ENCODE measurements at places on chromosomes 11 and 22.

GRCh38 chr11:105644839-105645573, 35.1 kb downstream of the GRIA4 start:
- no peak for DNase-seq
- no peaks in the 10 kb centered on the region for H3K27me3 ChIP-seq
- no peaks in the 10 kb centered on the region for H3K36me3 ChIP-seq
- no peak overlapping the region for H3K27ac ChIP-seq

DNA sequence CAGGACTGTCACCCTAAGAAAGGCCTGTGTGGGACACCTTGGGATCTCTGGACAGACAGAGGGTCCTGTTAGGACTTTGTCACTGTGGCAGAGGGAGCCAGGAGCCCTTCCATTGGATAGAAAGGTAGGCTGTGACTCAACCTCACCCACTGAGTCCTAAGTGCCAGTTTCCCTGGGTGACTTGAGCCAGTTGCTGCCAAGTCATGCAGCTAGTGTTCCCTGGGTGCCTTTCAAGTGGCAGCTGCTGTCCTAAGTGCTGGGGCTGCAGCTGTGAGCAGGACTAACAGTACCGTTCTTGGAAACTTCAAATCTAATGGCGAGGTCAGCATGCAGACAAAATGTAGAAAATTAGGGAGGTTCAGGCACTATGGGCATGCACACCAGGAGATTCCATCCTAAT, 393.7 kb downstream of the TMEM135 start:
- no peaks in the 10 kb centered on the region for H3K36me3 ChIP-seq
- no peak for DNase-seq
- no peak overlapping the region for H3K27ac ChIP-seq
- no peak overlapping the region for H3K4me3 ChIP-seq
- no peaks in the 10 kb centered on the region for H3K27me3 ChIP-seq
- H3K4me1 ChIP-seq: no peaks in the 10 kb centered on the region

DNA sequence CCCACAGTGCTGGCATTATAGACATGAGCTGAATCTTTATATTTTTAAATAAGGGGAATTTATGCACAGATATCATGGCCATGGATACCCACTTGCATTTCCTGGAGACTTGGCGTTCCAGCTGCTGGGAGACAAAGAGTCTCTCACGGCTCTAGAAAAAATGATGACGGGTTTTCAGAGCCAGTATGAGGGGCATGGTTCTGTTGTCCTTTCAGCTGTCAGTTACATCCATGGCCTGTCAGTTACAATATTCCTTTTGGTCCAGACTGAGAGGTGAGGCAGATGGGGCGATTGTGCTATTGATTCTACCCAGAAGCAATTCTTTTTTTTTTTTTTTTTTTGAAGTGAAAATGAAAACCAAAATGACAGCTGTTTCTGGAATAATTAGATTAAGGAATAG, 29.7 kb downstream of the USH1C start:
- no peaks in the 10 kb centered on the region for H3K4me1 ChIP-seq
- H3K27me3 ChIP-seq: no peaks in the 10 kb centered on the region
- H3K36me3 ChIP-seq: no peaks in the 10 kb centered on the region
- no peak for DNase-seq

GRCh38 chr11:10233581-10233980, 60.4 kb downstream of the SBF2 start:
- no peaks in the 10 kb centered on the region for H3K27me3 ChIP-seq
- H3K4me3 ChIP-seq: no peak overlapping the region
- H3K4me1 ChIP-seq: no peaks in the 10 kb centered on the region
- H3K36me3 ChIP-seq: no peaks in the 10 kb centered on the region
- H3K27ac ChIP-seq: no peak overlapping the region

GRCh38 chr11:46133119-46133518, 11.9 kb upstream of the PHF21A start:
- no peaks in the 10 kb centered on the region for H3K4me1 ChIP-seq
- H3K4me3 ChIP-seq: no peak overlapping the region
- DNase-seq: no peak
- no peak overlapping the region for H3K27ac ChIP-seq
- no peaks in the 10 kb centered on the region for H3K36me3 ChIP-seq

- no peaks in the 10 kb centered on the region for H3K27me3 ChIP-seq
- no peak overlapping the region for H3K4me3 ChIP-seq
- peaks cover 16% of the 10 kb centered on the region for H3K4me1 ChIP-seq
Observed at GRCh38 chr11:128359515-128359914, 227.8 kb downstream of the ETS1 start.

DNA sequence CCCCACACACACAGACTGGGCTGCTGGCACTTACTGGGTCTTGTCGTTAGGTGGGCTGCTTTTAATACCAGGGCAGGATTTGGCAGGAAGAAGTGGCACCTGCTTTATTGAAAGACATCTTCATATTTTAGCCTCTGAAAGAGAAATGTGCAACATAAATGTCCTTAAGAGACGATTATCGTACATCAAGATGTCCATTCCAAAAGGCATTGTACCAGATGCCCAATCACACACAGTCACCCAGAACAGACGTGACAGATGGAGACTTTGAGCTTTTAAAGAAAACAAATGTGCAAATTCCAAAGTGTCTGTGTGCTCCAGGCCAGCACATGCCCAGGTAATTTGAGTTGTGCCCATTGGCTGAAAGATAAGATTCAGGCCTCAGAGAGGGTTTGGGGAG, 155.7 kb downstream of the RRAS2 start:
- no peaks in the 10 kb centered on the region for H3K36me3 ChIP-seq
- no peak overlapping the region for H3K27ac ChIP-seq
- H3K27me3 ChIP-seq: no peaks in the 10 kb centered on the region
- H3K4me1 ChIP-seq: no peaks in the 10 kb centered on the region
- DNase-seq: no peak

GRCh38 chr11:48134221-48134922, 82.2 kb upstream of the OR4B1 start:
- no peaks in the 10 kb centered on the region for H3K4me1 ChIP-seq
- no peak overlapping the region for H3K27ac ChIP-seq
- H3K27me3 ChIP-seq: no peaks in the 10 kb centered on the region
- peaks cover 50% of the 10 kb centered on the region for H3K36me3 ChIP-seq

DNA sequence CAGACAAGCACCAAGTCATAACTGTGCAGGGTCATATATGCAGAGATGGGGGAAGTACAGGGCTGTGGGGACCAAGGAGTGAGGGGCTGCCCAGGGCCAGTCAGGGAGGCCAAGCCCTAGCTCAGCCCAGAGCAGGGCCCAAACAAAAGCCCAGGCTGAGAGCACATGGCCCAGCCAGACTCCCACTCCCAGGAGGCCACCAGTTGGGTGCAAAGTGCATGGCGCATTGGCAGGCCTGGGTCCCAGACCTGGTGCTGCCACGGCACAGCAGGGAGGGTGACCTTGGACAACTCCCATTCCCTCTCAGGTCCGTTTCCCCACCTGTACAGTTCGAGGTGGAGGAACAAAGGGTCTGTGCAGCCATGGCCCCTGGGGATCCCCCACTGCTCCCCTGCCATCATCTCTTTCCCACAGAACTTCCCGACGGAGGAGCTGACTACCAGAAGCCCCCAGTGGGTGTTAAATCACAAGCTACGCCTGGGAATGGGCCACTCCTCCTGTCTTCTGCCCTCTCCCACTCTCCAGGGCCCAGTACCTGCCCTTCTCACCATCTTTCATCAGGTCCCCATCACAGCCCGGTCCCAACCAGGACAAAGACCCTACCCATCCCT, 608 bp downstream of the NIPSNAP1 start:
- DNase-seq: no peak
- peak overlapping the region; percentile 68 for H3K4me3 ChIP-seq
- H3K4me1 ChIP-seq: peaks cover 5% of the 10 kb centered on the region
- H3K27me3 ChIP-seq: no peaks in the 10 kb centered on the region
- H3K36me3 ChIP-seq: no peaks in the 10 kb centered on the region

DNA sequence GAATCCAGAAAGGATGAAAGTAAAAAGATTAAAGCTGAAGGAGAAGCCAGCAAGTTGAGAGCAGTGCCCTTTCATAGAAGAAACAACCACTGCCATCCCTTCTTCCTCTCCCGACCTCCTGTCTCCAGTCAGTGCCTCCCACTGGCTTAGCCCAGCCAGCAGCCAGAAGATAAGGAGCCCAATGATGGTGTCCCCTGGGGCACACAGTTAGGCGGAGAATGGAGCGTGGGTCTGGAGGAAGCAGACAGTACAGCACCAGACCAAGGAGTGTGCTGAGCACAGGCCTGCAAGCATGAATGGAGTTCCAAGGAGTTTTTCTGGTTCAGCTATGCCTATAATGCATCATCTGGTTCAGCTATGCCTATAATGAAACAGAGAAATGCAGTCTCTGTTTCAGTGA, 54.3 kb upstream of the TNRC6B start:
- H3K27ac ChIP-seq: no peak overlapping the region
- no peak for DNase-seq
- peaks cover 4% of the 10 kb centered on the region for H3K4me1 ChIP-seq
- H3K27me3 ChIP-seq: no peaks in the 10 kb centered on the region
- peaks cover 37% of the 10 kb centered on the region for H3K36me3 ChIP-seq

DNA sequence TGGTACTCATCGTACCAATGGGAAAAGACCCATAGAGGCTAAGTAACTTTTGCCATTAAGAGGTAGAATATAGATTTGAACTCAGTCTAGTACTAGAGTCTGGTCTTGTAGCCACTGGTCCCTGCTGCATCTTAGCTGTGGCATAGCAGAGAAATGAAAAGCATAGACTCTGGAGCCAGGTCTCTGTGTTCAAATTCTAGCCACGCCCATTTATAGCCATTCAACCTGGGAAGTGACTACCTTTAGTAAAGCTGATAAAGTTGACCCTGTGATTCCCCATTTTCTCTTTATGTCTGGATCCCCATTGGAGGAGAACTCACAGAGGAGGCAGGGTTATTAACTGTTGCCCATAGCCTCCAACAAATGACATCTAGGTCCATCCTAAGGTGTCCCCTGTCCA, 113.6 kb downstream of the ME3 start:
- no peaks in the 10 kb centered on the region for H3K36me3 ChIP-seq
- no peak for DNase-seq
- H3K27me3 ChIP-seq: no peaks in the 10 kb centered on the region
- peak overlapping the region; percentile 70 for H3K27ac ChIP-seq
- no peak overlapping the region for H3K4me3 ChIP-seq

DNA sequence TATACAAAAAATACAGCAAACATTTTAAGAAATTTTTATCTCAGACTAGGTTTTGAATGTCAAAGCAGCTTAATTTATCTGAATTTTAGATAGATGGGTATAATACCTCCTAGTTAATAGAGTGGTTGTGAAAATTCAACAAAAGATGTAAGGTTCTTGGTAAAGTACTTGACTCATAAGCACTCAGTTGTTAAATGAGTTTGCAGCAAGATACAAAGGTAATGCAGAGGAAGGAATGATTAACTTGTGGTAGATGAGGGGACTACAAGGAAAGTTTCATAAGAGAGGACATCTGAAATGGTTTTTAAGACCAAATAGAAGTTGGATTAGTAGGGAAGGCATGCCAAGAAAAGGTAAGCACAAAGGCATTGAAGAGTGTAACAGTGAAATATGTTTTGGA, 37.4 kb downstream of the PPME1 start:
- H3K4me1 ChIP-seq: no peaks in the 10 kb centered on the region
- H3K27me3 ChIP-seq: no peaks in the 10 kb centered on the region
- no peak overlapping the region for H3K4me3 ChIP-seq

DNA sequence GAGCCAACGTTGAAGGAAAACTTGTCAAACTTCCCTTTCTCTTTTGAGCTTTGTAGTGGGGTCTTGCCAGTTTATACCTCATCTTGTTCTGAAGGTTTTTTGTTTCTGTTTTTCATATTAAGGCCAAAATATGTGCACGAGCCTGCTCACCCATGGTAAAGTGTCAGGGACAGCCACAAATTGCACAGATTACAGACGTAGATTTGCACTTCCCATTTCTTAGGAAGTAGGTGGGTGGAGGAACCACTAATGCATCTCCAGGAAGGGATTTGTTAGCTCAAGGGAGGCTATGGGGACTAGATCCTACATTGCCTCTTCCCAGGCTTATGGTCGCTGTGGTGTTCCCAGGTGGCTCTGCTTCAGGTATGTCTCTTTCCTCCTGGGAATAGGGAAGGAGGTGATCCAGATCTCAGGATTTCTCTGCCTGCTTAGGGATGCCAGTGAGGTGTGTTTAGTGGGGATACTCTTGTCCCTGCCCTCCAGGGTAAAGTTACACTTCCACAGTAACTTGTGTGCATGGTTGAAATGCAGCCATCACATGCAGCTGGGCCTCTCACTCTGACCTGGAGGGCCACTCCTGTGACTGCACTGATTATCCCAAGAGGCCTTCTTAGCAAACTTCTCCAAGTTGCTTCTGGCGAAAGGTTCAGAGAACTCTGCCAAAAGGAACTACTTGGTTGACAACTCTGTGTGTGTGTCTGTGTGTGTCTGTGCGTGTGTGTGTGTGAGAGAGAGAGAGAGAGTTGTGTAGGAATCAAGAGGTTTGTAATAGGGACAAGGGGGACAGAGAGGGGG, 9.8 kb downstream of the PPFIBP2 start:
- no peaks in the 10 kb centered on the region for H3K27me3 ChIP-seq
- H3K36me3 ChIP-seq: no peaks in the 10 kb centered on the region
- no peak overlapping the region for H3K4me3 ChIP-seq

GRCh38 chr11:75795276-75796090, 19.5 kb upstream of the UVRAG start:
- no peaks in the 10 kb centered on the region for H3K4me1 ChIP-seq
- H3K27ac ChIP-seq: no peak overlapping the region
- H3K36me3 ChIP-seq: no peaks in the 10 kb centered on the region
- no peak for DNase-seq
- no peaks in the 10 kb centered on the region for H3K27me3 ChIP-seq

GRCh38 chr22:38862375-38863329, 9.4 kb downstream of the CBX6 start:
- no peak overlapping the region for H3K27ac ChIP-seq
- H3K4me3 ChIP-seq: no peak overlapping the region
- H3K4me1 ChIP-seq: peaks cover 41% of the 10 kb centered on the region
- H3K36me3 ChIP-seq: peaks cover 27% of the 10 kb centered on the region

- no peak for DNase-seq
- H3K27ac ChIP-seq: no peak overlapping the region
- H3K4me3 ChIP-seq: no peak overlapping the region
- H3K36me3 ChIP-seq: no peaks in the 10 kb centered on the region
- peaks cover 5% of the 10 kb centered on the region for H3K27me3 ChIP-seq
- no peaks in the 10 kb centered on the region for H3K4me1 ChIP-seq
Observed at GRCh38 chr11:79336797-79337517, 103.9 kb downstream of the TENM4 start.

- peaks cover 18% of the 10 kb centered on the region for H3K4me1 ChIP-seq
- no peak overlapping the region for H3K4me3 ChIP-seq
- no peak overlapping the region for H3K27ac ChIP-seq
- no peaks in the 10 kb centered on the region for H3K36me3 ChIP-seq
Observed at GRCh38 chr11:117805045-117805444, 8.0 kb upstream of the DSCAML1 start.

- no peak overlapping the region for H3K4me3 ChIP-seq
- H3K36me3 ChIP-seq: no peaks in the 10 kb centered on the region
- no peak overlapping the region for H3K27ac ChIP-seq
- no peaks in the 10 kb centered on the region for H3K4me1 ChIP-seq
- no peak for DNase-seq
Observed at GRCh38 chr11:90556606-90557005, 333.8 kb upstream of the CHORDC1 start.

GRCh38 chr22:44217346-44217745, 36.6 kb downstream of the PARVG start:
- no peak overlapping the region for H3K27ac ChIP-seq
- no peak for DNase-seq
- H3K27me3 ChIP-seq: peaks cover 8% of the 10 kb centered on the region

GRCh38 chr22:35842954-35843353, 125.3 kb downstream of the APOL5 start:
- H3K4me3 ChIP-seq: no peak overlapping the region
- H3K4me1 ChIP-seq: peaks cover 21% of the 10 kb centered on the region
- H3K27ac ChIP-seq: no peak overlapping the region
- no peak for DNase-seq
- H3K36me3 ChIP-seq: no peaks in the 10 kb centered on the region
